Hematopoietic multipotent progenitor cell treated with erythropoietin and hydrocortisone succinate and interleukin-3 and kit ligand, for 15 days (in vitro differentiated cells): ENCODE measurements at places on chromosomes 12 and 14.

- DNase-seq: no peak
Observed at GRCh38 chr12:63846238-63846967, 1.9 kb downstream of the SRGAP1 start.

GRCh38 chr12:12156116-12156515, 85.4 kb downstream of the BCL2L14 start:
- DNase-seq: no peak

- DNase-seq: no peak
Observed at GRCh38 chr12:107448198-107448597, 237.4 kb upstream of the PWP1 start.

- no peak for DNase-seq
Observed at GRCh38 chr14:30573226-30573814, 14.4 kb downstream of the G2E3 start.

DNA sequence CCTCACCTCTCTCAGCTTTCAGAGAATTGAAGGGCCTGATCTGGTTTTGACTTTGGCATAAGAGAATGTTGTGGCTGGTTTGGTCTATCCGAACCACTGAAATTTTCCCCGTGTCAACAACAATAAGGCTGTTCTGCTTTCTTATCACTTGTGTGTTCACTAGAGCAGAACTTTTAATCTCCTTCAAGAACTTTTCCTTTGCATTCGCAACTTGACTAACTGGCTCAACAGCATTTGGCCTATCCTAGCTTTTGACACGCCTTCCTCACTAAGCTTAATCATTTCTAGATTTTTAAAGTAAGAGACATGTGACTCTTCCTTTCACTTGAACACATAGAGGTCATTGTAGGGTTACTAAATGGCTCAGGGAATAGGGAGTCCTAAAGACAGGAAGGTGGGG, 25.9 kb upstream of the EDDM3A start:
- DNase-seq: no peak

DNA sequence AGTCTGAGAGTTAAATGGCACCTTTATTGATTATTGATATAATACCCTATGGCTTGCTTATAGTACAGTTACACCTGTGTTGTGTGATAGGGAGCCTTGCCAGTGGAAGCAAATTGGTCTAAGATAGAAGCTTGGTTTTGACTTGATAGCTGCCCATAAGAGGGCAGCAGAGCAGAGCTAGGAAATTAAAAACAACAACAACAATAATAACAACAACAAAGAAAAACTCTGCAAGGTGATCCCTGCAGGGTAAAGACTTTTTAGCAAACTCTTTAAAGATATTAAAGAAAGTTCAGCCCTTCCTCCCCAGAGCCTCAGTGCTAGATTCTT, 18.0 kb upstream of the RNASE10 start:
- peak; percentile 50 for DNase-seq

- no peak for DNase-seq
Observed at GRCh38 chr12:126519833-126520232, 1454.6 kb downstream of the AACS start.

DNA sequence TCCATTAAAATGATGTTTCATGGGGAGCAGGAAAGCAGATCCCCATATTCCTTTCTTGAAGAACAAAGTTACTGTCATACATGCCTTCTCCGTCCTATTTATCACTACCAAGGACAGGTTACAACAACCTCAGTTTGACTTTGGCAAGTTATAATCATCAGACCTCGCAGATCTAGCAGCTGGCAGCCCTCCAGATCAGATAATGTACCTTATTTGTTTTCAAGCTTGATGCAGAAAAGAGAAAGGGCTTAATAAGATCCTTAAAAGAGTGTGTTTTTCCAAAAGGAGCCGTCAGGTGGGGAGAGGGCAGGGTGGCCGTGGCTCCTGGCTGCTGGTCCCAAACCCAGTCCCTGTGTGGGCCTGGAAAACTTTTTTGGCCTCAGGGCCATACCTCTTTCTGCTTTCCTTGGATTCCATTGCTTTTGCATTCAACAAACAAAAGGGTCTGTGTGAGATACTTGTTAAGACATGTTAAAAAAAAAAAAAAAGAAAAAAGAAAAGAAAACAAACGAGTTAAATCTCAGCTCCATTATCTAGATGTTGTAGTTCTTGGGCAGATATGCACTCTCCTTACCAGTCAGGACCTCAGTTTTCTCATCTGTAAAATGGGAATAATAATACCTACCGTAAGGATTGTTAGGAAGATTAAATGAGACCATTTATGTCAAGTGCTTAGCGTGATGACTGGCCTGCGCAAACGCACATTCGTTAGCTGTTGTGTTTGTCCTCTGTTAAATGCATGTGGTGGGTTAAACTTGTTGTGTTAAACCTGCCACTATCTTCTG, 64.6 kb downstream of the B4GALNT3 start:
- DNase-seq: no peak

GRCh38 chr12:131990066-131990979, 40.6 kb downstream of the EP400 start:
- no peak for DNase-seq

DNA sequence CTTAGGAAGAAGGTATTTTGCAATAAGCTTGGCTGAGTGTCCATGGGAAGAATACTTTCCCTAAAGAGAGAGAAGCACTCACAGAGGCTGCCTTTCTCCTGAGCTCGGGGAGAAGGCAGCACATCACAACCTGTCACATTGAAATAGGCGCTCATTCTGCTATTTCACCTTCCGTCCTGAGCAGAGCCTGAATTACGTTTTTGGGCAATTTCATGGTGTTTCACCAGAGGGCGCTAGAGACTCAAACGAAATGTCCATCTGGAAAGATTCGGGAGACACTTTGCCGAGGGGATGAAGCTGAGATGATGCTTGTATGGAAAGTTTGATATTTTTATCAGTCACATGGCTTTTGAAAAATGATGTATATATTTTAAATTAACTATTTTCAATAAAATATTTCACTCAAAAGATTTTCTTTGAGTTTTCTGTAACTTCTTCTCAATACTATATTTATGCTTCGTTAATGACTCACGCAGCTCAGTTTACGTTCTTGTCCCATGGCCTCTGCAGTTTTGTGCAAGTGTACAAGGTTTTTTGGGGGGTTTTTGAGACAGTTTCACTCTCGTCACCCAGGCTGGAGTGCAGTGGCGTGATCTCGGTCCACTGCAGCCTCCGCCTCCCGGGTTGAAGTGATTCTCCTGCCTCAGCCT, 17.4 kb upstream of the B4GALNT3 start:
- peak; percentile 70 for DNase-seq

DNA sequence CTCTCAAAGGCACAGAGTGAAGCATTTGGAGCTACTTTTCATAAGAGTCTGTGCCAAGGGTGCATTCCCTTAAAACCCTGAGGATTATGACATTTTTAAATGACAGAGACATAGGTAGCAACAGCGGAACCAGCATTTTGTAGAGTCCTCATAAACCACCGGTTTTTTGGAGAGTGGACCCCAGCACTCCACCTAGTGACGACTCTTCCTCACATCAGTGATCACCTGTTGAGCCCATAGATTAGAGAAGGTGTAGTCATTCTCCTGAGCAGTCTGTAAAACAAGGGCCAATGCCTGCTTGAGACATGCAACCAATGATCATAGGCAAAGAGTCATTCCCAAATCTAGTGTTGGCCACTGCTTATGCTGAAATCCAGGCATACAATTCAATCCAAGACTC, 399.1 kb downstream of the GXYLT1 start:
- no peak for DNase-seq

DNA sequence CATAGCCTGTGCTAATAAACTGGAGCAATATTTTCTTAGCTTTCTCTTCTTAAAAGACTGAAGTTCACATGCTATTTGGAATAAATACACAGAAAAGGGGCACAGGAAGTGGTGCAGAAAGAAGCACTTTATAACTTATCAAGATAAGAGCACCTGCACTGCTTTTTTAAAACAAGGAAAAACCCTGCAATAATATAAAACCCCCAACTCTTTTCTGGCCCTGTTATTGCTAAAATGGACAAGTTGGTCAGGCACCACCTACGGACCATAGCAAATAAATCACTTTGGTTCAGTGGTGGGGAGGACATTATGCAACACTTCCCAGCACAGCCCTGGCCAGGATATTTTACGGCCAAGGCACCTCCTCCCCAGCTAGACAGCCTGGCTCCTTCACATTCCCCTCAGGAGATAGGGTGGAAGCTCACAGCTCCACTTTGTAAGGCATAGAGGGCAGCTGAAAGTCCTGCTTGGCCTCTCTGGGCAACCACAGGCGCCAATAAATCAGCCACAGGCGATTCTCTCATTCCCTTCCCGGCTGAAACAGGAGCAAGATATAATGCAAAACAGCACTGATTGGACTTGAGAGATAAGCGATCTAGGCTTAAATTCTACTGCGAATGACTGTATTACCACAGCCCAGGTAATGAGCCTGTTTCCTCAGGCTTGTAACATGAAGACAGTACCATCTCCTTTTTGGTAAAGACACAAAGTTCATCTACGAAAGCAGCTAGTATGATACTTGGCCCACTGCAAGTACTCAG, 2.0 kb downstream of the ZBTB25 start:
- DNase-seq: no peak

GRCh38 chr12:40439771-40440492, 215.1 kb downstream of the LRRK2 start:
- DNase-seq: no peak

DNA sequence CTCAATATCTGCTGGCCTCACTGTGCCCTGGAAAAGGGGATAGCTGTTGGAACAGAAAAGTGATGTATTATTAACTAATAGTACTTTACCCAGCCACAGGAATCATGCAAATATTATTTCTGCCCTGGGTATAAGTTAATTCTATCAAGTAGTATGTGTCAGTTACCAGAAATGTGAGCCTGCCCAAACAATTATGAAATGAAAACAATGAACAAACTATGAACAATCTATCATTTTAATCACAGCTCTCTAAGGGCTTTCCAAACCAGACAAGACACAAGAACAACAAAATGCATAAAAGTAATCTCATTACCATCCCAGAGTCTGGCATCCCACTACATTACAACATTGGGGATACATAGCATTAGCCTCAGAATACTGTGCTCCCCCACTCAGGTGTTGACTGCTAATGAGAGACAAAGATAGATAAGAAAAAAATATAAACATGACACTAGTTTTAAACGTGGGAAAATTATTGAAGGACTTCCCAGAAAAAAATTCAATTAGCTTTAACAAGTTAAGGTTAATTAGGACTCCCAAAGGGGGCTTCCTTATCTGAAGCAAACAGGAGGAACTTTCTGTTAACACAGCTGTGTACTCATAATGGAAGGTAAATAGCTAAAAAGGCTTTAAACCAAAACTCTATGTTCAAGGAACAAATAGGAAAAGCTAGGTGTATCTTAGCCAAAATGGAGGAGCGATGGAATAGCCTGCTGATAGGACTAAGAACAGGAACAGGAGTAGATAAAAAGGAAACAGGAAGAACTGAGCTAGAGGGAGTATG, 3.3 kb downstream of the DCAF5 start:
- no peak for DNase-seq
